ENCODE measurements at places on chromosomes 4 and X. TPM values are rescaled to one million over a fixed set of nuclear protein-coding genes. Genes with fewer than 3 reads are reported as not detected.

DNA sequence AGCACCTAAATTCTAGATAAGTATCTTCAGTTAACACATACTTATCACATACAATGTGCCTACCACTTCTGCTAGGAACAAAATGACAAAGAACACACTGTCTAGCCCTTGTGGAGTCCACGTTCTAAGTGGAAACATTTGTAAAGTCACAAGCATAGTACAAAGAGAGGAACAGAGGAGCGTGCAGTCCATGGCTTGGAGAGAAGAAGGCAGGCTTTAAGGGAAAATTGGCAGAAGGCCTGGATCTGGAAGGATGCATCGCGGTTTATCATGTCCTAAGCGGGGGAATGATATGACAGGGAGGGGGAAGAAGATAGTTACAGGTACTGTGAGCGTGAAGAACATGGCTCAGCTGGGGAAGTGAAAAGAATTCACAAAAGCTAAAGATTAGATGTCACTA, 218.0 kb downstream of the PRDM5 start:
- H3K27ac ChIP-seq = no peak overlapping the region
- no peak for DNase-seq
- no peak overlapping the region for H3K4me3 ChIP-seq
- no peaks in the 10 kb centered on the region for H3K27me3 ChIP-seq

DNA sequence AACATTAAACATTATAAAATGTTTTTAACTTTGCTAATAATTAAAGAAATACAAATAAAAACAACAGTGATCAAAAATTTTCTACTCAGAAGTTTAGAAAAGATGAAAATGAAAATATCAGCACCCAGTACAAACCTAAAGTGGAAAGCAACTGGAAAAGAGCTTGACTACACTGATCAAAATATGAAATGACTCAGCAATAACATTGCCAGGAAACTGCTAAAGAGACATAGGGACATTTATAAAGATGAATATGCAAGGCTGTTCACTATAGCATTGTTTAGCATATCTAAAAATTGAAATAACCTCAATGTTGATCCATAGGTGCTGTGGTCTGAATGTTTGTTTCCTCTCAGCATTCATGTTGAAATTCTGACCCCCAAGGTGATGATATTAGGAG, 88.5 kb upstream of the NOCT start:
- no peaks in the 10 kb centered on the region for H3K27me3 ChIP-seq
- H3K4me1 ChIP-seq = no peaks in the 10 kb centered on the region
- H3K36me3 ChIP-seq = no peaks in the 10 kb centered on the region
- H3K27ac ChIP-seq = no peak overlapping the region
- no peak overlapping the region for H3K4me3 ChIP-seq

- H3K36me3 ChIP-seq = no peaks in the 10 kb centered on the region
- no peaks in the 10 kb centered on the region for H3K27me3 ChIP-seq
- H3K4me1 ChIP-seq = peaks cover 5% of the 10 kb centered on the region
- H3K27ac ChIP-seq = no peak overlapping the region
- no peak overlapping the region for H3K4me3 ChIP-seq
- no peak for DNase-seq
Measured at GRCh38 chr4:86220121-86220520, 139.7 kb downstream of the MAPK10 start.

DNA sequence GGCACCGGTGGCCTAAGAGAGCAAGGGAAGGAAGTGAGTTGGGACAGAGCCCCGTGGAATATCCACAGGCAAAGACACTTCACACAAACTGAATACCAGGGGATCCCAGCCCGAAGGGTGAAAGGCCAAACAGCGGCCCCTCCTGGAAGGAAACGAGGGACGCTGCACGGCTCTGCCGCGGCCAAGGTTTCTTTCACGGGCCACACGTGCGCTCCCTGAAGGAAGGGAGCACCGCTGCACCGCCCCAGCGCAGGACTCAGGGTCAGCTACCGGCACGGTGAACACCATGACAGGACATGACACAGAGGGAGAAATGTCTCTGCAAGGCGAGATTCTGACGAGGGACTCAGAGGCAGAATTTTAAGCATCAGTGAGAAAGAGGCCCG, 31.5 kb upstream of the GTPBP6 start:
- H3K27ac ChIP-seq = no peak overlapping the region
- no peaks in the 10 kb centered on the region for H3K4me1 ChIP-seq
- DNase-seq = no peak
- no peaks in the 10 kb centered on the region for H3K36me3 ChIP-seq

Gene TMPRSS11F
- total RNA-seq = not detected

Gene GUCY1A1
- 50.3 TPM for total RNA-seq

Gene CCNA2
- 0.59 TPM for total RNA-seq

Gene KIAA1210
- total RNA-seq = not detected

Gene TLR1
- 21.4 TPM for total RNA-seq

Gene GAGE12E
- total RNA-seq = not detected

Gene PITX2
- total RNA-seq = 0.14 TPM

Measured in uterus (tissue), 4 donors.